ENCODE measurements at places on chromosomes 1 and 21.
A peak's percentile ranks its signal among the peaks of the same experiment; 100 is the strongest.

DNA sequence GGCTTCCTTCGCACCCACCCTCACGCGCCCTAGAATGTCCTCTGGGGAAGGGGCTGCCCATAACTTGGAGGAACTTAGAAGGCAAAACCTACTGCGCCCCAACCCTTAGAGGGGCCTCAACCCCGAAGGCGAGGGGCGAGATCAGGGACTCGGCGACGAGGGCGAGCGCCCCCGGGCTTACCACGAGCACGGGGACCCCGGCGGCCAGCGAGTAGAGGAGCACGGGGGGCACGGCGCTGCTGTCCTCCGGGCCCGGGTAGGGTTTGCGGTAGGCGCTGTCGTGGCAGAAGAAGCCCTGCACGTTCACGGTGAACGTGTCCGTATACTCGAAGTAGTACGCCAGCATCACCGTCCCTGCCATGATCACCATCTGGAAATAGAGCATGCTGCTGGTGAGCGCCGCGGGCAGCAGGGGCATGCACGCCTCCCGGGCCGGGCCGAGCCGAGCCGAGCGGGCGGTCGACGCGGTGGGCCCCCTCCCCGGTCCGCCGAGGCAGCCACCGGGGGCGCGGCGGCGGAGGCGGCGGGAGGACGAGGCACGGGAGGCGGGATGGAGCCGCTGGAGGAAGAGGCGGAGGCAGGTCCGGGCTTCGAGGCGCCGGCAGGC is 304 bp downstream of the PLPPR5 start:
- peak; percentile 44 for DNase-seq

GRCh38 chr1:147919896-147920295 is 8.3 kb upstream of the GPR89B start:
- peak; percentile 60 for DNase-seq

DNA sequence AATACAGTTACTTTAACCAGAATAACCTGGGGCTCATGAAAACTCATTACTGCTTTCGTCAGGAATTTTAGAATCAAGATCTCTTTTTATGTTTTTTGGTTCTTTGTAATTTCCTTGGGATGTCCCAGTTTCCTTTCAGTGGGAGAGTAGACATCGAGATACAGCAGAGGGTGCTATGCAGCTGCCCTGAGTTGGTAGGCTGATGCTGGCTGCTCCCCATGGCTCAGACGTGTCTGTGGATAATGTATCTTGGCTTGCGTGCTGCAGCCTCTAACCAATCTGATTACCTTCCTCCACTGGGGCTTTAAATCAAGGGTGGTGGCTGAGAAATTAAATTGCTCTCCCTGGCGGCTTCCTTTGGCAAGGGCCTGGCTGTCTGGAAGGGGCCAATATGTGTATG is 253.7 kb downstream of the CACNA1E start:
- DNase-seq: peak; percentile 59

DNA sequence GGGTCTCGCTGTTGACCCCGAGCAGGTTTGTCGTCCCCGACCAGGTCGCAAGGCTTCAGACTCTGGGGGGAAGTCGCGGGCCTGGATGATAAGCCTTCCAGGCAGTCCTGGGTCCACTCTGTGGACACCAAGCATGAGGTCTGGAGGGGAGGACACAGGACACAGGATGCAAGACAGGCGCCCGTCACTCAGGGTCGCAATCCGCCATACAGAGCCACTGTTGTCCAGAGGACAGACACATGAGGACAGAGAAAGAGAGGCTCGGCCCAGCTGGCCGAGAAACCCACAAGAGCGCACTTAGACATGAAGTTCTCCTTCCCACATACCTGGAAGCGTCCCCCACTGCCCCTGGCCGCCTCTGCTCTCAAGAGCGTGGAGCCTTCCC is 4.8 kb upstream of the FOXD2 start:
- DNase-seq: no peak

- peak; percentile 23 for DNase-seq
Observed at GRCh38 chr1:119542492-119542946, 35.5 kb downstream of the HSD3B1 start.

GRCh38 chr1:67053535-67053784 is 488 bp downstream of the SLC35D1 start:
- peak; percentile 73 for DNase-seq

DNA sequence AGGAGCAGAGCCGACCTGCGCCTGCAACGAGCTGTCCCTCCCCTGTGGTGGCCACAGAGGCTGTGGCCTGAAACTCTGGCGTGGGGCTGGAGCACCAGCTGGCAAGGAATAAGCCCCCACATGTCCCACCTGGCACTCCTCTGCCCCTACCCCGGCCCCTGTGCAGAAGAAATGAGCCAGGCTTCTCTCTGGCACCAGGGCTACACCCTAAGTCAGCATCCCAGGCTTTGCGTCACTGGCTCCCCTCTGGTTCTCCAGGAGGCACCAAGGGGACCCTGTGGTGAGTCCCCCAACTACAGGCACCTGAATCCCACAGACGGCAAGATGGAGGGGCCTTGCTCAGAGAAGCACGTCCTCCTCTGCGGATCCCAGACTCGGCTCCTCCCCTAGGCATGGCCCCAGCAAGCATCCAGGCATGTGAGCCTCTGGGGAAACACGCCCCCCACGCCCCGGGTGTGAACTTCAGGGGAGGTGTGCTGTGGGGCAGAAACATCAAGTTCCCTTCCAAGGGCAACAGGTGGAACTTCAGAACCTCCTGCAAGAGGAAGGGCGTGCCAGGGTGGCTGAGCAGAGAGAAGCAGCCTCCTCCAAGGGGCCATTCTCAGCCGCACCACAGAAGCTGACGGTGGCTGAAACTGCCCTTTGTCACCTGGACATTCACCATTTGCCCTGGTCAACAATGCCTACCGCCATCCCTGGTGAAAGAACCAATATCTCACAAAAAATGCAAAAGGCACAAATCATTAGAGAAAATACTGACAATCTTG is 2.9 kb downstream of the KRTAP10-7 start:
- DNase-seq: no peak

- DNase-seq: no peak
Observed at GRCh38 chr21:31273278-31273677, 70.8 kb downstream of the TIAM1 start.

GRCh38 chr1:159999204-159999603 is 32.6 kb downstream of the PIGM start:
- DNase-seq: peak; percentile 31

DNA sequence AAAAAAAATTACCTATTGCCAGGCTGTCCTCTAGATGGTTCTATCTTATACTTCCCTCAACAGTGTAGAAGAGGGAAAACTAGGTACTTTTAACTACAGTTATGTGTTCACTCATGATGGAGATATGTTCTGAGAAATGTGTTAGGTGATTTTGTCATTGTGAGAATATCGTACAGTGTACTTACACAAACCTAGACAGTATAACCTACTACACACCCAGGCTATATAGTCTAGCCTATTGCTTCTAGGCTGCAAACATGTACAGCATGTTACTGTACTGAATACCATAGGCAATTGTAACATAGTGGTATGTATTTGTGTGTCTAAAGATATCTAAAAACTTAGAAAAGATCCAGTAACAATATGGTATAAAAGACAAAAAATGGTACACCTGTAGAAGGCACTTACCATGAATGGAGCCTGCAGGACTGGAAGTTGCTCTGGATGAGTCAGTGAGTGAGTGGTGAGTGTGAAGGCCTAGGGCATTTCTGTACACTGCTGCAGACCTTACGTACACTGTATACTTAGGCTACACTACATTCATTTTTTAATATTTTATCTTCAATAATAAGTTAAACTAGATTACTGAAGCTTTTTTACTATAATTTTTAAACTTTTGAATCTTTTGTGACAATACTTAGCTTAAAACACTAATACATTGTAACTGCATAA is 13.2 kb downstream of the MGST3 start:
- no peak for DNase-seq

GRCh38 chr1:201495551-201496295 is 11.2 kb downstream of the CSRP1 start:
- peak; percentile 85 for DNase-seq

DNA sequence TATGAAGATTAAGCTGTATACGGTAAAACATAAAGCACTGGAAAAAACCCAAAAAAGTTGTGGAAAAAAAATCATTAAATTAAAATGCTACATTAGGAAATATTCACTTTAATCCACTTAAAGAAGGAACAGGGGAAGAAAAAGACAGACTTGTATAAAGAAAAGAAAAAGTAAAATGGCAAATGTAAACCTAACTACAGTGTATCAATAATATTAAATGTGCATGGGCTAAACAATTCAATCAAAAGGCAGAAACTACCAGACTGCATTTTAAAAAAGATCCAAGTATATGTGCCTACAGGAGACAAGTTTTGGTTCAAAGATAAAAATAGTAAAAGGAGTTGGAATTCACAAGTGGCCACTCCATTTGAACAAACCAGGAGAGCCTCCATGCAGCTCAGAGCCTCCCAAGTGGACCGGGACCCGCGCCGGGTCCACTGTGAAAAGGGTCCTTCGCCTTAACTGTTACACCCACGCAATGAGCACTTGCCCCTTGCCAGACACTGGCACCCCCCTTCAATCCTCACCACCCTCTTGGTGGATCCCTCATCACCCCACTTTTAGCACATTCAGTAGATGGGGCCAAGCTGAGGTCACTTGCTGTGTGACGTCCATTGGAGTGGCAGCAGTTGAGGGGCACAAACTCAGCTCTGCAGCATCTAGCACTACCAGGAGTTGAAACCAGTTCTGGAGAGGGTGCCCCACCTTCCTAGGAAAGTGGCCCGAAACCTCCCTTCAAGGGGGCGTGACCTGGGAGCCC is 898 bp downstream of the C1orf174 start:
- no peak for DNase-seq

DNA sequence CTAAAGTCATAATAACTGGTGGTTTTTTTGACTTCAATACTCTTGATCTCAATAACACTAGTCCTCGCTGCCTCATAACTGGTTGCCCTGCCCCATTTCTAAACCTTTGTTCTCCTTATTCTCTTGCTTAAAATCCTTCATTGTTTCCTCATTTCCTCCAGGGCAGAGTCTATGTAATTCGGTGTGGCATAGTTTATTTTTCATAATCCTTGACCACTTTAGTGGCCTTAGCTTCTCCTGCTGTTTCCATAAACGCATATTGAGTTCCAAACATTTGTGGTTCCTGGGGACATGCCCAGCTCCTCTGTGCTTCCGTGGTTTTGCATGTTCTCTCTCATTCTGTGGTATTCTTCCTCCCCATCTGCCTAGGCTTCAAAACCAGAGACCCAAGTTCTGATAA is 19.0 kb upstream of the TLCD4 start:
- peak; percentile 22 for DNase-seq

- no peak for DNase-seq
Observed at GRCh38 chr1:91476533-91477217, 24.0 kb upstream of the CDC7 start.

DNA sequence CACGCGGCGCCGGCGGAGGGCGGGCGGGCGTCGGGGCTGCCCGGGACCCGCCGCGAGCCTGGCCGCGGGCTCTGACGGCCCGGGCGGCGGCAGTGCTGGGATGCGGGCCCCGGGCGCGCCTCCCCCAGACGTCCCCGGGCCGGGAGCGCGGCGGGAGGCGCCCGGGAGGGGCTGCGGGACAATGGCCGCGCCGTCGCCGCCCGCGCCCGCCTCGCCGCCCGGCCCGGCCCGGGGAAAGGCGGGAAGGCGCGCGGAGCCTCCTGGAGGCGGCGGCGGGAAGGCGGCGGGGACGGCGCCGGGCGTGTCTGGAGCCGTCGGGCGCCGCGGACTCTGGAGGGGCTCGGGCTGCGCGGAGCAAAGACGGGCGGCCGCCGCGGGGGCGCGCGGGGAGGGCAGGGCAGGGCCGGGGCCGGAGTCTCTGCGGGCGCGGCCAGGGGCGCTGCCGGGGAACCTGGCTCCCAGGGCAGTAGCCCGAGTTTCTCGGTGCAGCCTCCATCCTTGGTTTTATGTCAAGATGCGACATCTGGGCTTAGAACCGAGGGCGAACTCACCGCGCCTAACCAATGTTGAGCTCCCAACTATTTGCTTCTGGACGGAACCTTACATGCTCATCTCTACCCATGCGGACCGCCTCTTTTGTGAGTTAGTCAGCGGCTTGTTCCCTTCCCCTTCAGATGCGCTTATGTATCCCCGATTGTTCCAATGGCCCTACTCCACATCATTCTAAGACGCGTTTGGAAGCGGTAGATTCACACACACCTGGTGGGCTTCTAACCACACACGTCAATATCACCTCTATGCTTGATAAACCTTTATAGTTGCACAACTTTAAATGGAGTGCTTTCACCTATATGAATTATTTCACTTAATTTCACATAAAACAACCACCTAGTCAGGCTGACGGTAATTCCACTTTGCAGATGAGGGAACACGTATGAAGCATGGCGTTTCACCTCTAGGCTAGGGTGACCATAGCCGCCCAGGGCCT is 651 bp downstream of the ZBTB8A start:
- peak; percentile 48 for DNase-seq

GRCh38 chr1:17857996-17858395 is 102.9 kb downstream of the ACTL8 start:
- no peak for DNase-seq

Data from MG63 (cell line).